ENCODE measurements at places on chromosomes 12 and 14.

GRCh38 chr14:79502136-79502750 is 709.1 kb downstream of the DIO2 start:
- DNase-seq, result no peak

- no peak for DNase-seq
These were observed 160.2 kb downstream of the PPM1H start for GRCh38 chr12:62774794-62775193.

- no peak for DNase-seq
These were observed 29.4 kb upstream of the FBRSL1 start for GRCh38 chr12:132460571-132460970.

DNA sequence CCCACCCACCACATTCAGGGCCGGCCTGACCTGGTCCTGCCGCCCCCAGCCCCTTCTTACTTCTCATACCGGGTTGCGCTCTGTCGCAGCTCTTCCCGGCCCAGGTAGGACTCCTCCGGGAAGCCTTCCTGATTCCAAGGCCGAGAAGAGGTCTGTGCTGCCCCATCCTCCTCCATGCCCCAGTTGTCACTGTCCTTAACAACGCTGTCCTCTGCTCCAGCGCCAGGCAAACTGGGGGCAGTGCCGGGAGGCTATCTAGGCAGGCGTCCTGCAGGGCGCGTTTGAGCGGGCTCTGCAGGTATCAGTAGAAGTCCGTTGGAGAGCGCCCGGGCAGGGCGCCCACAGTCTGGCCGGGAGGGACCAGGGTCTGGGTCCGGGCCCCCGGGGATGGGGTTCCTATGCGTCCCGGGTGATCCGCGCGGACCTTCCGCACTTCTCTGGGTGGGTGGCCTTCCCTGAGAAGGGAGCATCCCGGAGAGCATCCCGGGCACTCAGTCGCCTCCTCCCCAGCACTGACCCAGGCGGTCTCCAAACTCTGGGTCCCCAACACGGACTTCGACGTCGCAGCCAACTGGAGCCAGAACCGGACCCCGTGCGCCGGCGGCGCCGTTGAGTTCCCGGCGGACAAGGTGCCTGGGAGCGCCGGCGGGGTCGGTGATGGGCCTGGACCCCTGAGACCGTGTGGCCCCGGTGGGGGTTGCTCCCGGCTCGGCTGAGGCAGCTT is 900 bp downstream of the AMN start:
- DNase-seq, result no peak

DNA sequence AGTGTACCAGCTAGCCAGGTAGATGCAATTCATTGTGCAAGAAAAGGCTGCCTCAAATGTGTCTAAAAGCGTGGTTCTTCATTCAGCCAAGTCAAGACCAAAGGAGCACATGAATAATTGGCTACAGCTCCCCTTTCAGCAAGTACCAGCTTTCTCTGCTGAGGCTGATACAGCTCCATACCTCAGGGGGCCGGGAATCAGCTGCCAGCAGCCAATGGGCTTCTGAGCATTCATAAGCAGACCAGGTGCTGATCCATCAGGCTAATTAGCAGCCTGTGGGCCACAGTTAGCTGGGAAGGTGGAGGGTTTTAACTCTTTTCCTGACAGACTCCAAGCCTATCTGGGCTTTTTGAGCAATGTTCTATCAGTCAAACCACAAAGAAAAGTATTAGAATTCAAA is 264.7 kb downstream of the APAF1 start:
- no peak for DNase-seq

- DNase-seq, result no peak
These were observed 668 bp downstream of the APPL2 start for GRCh38 chr12:105235281-105235731.

DNA sequence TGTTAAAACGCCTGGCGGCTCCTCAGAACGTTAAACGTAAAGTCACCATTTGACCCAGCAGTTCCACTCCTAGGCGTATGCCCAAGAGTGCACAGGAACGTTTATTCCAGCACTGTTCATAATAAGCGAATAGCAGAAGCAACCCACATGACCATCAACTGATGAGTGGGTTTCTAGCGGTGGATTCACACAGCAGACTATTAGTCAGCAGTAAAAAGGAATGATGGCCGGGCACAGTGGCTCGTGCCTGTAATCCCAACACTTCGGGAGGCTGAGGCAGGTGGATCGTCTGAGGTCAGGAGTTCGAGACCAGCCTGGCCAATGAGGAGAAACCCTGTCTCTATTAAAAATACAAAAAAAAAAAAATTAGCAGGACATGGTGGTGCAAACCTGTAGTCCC is 22.4 kb upstream of the FBRSL1 start:
- no peak for DNase-seq

DNA sequence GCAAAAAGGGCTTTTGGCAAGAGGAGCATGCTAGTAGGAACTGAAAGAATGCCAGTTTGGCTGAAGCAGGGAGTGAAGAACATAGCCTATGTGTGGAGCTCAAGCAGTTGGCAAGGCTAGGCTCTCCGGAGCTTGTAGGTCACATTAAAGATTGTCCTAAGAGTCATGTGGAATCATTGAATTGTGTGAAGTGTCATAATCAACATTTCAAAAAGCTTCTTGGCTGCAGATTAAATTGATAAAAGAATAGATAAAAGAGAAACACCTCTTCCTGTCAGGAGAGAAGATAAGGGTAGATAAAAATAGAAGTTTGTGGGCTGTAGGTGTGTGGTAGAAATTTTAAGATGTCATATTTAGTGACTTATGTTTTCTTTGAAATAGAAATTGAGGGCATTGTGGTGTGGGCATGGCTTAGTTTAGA is 36.1 kb downstream of the CPSF6 start:
- DNase-seq, result no peak

- DNase-seq, result peak; percentile 41
These were observed 1086.5 kb downstream of the SLC6A15 start for GRCh38 chr12:83826112-83826511.

DNA sequence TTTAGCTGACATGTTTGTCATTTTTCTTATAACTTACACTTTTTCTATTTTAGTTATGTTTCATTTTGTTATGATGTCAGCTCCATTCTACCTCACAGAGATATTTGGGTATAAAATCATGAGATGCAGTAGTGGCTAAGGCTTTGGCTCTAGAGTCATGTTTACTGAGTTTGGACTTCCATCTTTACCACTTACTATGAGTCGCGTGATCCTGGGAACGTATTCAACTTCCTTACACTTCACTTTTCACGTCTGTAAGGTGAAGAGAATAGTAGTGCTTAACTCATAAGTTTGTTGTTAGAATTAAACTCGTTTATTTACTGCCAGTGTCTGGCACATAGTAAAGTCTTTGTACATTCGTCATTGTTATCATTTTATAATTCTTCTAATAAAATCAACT is 126.3 kb downstream of the ERC1 start:
- no peak for DNase-seq

DNA sequence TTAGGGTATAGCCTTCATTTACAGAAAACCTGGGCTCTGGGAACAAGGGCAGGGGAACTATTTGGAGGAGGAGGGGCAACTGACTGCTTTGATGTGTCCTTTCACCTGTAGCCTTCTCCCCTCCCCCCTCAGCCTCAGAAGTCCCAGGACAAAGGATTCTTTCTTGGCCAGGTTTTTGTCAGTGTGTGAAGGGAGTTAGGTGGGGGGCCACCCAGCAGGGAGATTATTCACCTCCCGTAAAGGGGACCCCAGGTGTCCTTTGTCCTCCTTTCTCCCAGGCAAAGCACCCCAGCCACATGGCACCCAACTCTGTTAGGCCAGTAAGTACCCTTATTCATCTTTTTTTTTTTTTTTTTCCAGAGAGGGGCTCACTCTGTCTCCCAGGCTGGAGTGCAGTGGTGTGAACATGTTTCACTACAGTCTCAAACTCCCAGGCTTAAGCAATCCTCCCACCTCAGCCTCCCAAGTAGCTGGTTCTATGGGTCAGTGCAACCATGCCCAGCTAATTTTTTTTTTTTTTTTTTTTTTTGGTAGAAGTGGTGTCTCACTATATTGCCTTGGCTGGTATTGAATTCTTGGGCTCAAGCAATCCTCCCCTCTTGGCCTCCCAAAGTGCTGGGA is 723 bp upstream of the NFE2 start:
- DNase-seq, result no peak

- DNase-seq, result peak; percentile 31
These were observed 3.0 kb downstream of the WNT1 start for GRCh38 chr12:48980953-48981756.

DNA sequence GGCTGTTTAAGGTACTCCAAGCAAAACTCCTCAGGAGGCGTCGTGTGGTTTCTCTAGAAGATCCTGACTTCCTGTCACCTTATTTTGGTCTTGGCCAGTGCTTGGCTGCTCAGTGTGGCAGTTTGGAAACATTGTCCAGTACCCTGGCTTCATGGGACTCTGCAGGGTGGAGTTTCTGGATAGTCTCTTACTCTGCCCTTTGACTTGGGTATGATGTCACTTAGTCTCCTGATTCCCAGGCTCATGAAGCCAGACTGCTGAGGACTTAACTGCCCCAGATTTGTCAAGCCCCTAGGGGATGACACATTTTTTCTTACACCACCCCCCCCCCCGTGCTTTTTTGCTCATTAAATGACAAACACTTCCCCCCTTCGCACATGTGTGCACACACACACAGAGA is 82.7 kb downstream of the ADCK1 start:
- no peak for DNase-seq

- DNase-seq, result no peak
These were observed 16.0 kb upstream of the EIF5 start for GRCh38 chr14:103317976-103318580.

GRCh38 chr12:54564768-54565167 is 15.4 kb downstream of the PDE1B start:
- DNase-seq, result no peak

- DNase-seq, result peak; percentile 79
These were observed 706 bp upstream of the PEX5 start for GRCh38 chr12:7188562-7189397.

DNA sequence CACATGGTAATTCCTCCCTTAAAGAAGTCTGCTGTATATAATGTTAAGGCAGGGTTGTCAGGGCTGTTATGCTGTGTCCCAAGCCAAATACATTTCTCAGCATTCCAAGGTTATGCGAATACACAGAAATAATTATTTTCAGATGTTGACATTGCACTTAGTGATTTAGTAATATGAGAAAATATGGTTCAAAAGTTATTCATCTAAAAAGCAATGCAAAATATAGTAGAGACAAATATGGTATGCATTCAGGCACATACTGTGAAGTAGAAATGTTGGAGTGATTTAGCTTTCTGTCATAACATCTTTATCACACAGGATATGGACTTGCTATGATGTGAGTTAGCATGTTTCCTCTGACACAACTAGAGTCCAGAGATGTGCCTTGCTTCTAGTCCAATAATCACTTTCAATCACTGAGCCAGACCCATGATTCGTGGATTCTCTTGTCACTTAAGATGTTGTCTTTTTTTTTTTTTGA is 70.0 kb downstream of the PDE3A start:
- no peak for DNase-seq

DNA sequence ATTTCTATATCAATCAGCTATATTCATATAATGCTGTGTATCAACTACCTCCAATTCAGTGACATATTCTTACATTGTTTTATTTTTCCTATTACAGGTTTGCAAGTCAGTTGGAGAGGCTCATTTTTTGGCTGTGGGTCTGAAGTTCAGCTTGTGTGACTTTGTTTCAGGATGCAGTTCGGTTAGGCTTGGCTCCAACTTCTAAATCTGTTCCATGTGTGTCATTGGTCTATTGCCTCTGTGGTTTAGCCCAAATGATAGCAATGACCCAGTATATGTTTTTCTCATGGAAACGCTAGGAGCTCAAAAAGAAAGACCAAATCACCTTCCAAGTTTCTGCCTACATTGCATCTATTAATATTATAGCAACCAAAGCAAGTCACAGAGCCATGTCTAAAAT is 848.6 kb upstream of the LRFN5 start:
- no peak for DNase-seq

GRCh38 chr12:68962877-68963855 is 30.2 kb upstream of the CPM start:
- DNase-seq, result no peak

DNA sequence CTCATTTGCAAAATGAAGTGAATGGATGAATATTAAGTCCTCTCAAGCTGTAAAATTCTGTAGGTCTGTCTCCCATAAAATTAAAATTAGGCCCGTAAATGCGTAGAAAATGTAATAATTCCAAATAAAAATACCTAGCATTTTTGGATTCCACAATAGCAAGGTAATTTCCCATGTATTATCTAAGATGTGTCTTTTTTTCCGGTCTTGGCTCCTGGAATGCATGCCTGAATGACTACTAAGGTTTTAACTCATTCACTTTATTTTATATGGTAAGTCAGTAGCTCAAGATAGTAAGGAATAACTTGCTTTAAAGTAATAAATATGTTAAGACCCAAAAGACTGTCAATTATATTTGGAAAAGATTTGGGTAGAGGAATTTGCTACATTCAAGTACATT is 11.1 kb downstream of the TXNRD1 start:
- DNase-seq, result no peak

DNA sequence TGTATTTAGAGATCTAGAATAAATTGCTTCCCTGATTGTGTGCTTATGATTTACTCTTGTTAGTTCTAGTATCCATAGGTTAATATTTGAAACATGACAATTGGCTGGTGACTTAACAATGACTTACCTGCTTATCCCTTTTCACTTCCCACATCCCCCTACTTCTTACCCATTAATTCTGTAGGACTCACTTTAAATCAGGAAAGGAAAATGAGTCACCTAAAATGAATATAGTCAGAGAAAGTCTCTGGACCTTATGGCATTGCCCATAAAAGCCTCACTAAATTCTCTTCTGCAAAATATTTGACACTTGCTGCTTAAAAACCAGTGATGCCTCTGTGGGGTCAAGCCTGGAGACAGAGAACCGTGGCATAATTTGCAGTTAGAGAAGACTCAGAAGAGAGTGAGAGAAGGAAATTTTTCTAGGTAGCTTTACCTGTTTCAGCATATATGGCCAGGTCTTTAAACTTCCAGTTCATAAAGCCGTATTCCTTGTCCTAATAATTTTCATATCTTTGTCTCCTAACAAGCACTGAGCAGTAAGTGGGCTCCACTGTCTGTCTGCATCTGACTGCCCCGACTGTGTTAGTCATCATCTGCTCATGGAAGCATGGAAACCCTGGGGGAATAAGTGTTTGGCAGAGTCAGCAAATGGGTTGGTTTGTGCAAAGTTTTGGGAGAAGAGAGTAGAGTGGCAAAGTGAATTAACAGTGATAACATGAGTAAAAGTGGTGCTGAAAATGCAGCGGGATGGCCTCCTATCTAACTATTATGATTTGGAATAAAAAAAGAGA is 294.4 kb downstream of the AKAP6 start:
- DNase-seq, result no peak

DNA sequence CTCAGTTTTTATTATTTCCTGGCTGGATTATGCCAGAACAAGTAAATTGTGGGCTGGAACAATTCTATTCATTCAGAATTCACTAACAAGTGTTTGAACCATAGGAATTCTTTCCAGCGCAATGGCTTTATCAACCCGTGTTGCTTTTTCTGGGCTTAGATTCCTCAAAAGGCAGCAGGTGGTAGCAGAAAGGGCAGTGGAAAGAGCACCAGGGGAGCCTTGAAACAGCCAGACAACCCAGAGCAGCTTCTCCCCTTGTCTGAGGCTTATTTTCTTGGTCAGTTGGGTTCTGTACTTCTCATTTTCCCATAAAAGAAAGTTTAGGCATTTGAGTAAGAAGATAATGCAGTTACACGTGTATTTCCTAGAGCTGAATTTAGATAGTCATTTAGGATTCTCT is 130.7 kb downstream of the OTOGL start:
- no peak for DNase-seq

- no peak for DNase-seq
These were observed 8.0 kb downstream of the YY1 start for GRCh38 chr14:100246809-100247428.

Data from stimulated activated naive CD8-positive, alpha-beta T cell treated with anti-CD3 and anti-CD28 coated beads, Interleukin-15, Interleukin-2, amounts not matched to agents 100 U/mL and 50 U/mL, for 24 hours (primary cell).